A172 (cell line): ENCODE measurements at places on chromosomes 12 and 14.

DNA sequence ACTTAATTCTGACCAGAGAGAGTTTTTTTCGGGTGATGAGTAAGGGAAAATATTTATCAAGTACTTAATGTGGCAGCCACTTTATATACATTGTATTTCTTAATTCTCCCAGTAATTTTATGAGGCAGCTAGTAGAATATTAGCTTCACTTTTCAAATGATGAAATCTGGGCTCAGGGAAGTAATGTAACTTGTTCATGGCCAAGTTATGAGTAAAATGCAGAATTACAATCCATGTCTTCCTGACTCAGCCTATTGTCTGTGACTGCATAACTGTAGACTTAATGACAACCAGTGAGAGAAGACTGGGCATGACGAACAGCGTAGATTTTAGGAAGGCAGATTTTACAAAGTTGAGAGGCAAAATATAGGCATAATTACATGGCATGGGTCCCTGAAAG is 106.7 kb upstream of the MIS18BP1 start:
- no peak for DNase-seq

DNA sequence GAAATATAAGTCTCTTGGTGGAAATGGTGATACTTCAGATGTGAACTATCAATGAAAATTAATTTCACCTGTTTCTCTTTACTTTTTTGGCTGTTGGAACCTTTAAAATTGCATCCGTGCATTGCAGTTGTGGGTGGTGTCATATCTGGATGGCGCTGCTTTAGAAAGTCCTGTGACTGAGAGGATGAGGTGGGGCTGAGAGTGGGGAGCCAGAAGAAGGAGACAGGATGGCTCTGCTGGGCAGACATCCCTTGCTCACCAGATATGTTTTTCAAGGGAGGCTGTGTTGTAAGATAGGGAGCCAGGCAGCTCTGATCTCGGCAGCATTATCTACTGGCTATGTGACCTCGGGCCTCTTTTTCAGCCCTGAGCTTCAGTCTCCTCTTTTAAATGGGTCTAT is 12.7 kb downstream of the ASB2 start:
- no peak for DNase-seq

DNA sequence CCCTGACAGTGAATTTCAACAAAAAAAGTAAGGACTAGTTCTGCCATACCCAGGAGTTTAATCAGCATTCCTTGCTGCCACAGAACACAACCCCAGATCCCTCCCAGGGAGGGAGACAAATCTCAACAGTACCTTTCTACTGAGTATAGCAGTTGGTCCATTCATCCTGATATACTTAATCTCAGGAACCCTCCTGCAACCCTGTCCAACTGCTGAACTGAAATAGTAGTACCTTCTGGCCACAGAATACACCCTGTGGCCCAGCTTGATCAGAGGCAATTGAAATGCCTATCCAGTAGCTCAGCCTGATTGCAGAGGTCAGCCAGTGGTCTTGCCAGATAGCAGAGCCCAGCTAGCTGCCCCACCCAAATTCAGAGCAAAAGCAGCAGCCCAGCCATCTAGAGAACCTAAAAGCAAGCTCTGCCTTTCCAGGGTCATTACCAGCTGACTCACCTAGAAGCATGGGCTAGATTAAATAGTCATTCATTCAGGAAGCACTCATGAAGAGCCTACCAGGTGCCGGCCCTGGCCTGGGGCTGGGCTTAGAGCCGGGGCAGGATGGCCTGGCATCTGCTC is 40.0 kb upstream of the RHOJ start:
- DNase-seq = peak; percentile 22

GRCh38 chr12:15214851-15215601 is 6.2 kb downstream of the RERG start:
- DNase-seq = no peak

DNA sequence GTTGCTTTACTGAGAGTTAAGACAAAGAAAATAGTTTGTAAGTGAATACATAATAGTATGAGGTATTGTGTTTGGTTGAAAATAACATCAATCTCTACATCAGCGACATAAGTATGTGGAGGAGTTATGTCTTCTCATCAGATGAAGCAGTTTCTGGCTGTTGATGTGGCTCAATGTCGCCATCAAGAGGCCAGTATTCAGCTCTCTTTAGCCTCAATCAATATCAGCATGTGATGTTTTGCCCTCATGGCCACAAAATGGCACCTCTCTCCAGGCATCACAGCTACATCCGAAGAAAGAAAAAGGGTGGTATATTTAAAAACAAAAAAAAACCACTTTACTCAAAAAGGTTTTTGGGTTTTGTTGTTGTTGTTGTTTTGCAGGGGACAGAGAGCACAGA is 302.3 kb upstream of the TMEM132C start:
- peak; percentile 58 for DNase-seq

DNA sequence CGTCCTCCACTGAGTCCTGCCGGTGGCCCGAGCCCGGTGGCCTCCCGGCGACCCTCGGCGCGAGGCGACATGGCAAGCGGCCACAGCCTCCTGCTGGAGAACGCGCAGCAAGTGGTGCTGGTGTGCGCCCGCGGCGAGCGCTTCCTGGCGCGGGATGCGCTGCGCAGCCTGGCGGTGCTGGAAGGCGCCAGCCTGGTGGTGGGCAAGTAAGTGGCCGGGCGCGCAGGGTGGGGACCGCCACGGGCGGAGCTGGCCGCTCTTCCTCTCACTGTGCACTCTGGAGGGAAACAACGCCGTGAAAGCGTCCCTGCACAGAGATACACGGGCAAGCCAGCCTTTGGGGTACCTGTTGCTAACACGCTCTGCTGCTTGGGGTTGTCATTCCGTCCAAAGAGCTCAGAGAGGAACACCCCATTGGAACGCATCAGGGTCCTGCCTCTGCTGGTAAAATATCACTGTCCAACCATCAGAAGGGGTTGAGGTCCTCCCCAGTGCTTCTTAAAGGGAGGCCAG is at the start of gene AMDHD1:
Gene AMDHD1, plus strand, starts transcription at position 2 of the 513 bp plus-strand sequence. Its CDS starts 68 bp downstream, at position 70.
- peak; percentile 18 for DNase-seq

GRCh38 chr12:2582631-2583030 is 212.1 kb upstream of the FKBP4 start:
- no peak for DNase-seq

DNA sequence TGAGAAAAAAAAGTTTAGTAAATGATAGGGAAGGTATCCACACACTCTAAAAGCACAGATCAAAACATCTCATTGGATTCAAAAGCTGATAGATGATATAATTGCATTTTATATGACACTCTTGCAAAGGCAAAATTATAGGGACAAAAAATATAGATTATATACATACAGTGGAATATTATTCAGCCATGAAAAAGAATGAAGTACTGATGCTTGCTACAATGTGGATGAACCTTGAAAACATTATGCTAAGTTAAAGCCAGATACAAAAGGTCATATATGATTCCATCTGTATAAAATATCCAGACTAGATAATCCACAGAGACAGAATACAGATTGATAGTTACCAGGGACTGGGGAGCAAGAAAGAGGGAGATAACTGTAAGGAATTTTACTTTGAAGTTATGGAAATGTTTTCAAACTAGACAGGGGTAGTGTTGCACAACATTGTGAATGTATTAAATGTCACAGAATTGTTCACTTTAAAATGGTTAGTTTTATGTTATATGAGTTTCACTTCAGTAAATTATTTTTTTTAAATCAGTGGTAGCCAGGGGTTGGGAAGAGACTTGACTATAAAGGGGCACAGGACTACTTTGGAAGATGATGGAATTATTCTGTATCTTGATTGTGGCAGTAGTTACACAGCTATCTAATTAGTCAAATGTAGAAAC is 41.7 kb upstream of the CDKN3 start:
- no peak for DNase-seq

- DNase-seq = no peak
Observed at GRCh38 chr12:20508359-20508758, 140.0 kb downstream of the PDE3A start.

GRCh38 chr12:50842637-50843493 is at the start of gene TMPRSS12:
TSS of gene TMPRSS12 (plus strand) at chr12:50842926. CDS start at chr12:50842965, 39 bp downstream.
- DNase-seq = no peak

DNA sequence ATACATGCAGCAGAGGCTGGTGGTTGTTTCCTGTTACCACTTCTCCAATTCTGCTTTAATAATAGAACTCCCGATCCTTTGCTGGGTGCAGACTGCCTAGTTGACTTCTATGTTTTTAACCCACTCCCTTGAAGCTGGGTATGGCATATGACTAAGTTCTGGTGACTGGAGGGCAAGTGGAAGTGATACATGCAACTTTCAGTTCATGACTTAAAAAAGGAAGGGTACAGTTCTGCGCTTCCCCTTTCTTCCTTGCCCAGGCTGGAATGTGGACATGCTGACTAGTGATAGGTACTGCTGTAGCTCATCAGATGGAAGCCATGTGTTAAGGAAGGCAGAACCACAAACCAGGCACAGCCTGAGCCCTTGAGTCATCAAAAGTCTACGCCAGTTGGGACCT is 2.4 kb upstream of the A2M start:
- DNase-seq = no peak

DNA sequence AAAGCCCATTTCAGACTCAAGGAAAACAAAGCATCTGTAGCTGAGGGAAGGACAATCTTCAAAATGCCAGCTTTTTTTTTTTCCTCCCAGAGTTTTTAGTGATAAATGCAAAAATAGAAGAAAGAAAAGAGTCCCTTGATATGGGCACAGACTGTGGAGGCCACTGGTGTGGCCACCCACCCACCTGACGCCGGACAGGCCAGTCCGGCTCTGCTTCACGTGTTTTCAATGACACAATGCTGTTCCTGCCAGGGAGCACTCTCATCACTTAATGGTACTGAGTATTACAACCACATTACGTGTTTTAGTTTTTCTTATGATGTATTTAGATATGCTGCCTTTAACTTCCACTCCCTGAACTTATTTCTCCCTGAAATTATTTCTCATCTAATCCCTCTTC is 155.7 kb upstream of the HIF1A start:
- no peak for DNase-seq

DNA sequence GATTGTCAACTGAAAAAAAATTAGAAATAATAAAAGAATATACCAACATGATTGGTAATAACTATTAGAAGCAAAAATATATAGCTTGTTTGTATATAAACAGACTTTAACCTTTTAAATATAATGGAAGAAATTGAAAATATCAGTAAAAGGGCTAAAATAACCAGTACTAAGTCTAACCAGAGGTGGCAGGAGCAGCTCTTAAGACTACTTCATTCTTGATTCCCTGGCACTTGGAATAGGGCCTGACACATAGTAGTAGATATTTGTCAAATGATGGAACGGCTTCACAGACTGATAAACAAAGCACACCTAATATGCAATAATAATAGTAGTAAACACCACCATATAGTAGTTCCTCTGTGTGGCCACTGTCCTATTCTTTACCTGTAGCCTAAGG is 9.4 kb downstream of the TMEM63C start:
- DNase-seq = no peak

- no peak for DNase-seq
Observed at GRCh38 chr14:51727526-51727925, 75.8 kb downstream of the FRMD6 start.

DNA sequence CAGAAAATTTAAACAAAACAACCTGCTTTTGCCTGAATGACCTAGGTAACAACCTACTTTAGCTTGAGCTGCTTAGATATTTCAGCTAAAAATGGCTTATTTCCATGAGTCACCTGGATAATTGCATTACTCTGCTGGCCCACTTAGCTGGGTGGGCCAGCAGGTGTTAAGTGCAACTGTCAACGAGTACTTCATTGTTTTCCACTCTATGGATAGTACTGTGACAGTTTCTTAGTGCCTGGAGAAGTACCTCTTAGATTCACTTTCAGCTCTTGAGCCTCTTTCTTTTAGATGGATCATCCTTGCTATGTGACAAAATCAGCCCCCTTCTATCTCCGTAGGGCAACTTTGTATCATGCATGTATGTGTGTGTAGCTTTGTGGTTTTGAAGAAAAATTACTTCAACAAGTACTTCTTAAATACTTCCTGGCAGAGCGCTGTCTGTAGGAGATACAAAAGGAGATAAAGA is 368.2 kb upstream of the ATP2B1 start:
- no peak for DNase-seq

DNA sequence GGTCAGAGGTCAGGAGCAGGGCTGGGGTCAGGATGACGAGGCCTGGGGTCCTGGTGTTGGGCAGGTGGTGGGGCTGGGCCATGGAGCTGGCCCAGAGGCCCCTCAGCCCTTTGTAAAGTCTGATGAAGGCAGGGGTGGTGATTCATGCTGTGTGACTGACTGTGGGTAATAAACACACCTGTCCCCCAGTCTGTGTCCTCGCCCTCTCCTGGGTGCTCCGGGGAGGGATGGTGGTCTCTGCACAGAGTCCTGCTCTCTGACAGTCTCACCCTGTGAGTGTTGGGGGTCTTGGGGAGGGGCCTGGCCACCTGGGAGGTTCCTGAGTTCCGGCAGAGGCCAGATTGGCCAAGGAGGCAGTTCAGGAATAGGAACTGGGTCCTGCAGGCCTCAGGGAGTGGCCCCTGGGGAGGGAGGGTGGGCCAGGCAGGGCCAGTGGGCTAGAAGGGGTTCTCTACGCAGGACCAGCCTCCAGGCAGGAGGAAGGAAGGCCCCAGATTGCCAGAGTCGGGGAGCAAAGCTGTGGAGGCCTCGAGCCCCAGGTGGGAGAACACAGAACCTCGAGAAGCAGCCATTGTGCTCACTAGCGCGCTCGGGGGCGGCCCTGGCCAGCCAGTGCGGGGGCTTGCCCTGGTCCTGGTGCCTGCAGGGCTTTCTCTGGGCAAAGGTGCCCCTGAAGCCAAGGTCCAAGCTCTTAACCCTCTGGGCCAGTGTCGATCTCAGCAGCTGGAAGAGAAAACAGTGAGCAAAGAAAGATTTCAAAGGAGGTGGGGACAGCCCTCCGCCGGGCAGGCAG is 14.4 kb downstream of the ACADS start:
- DNase-seq = no peak

- no peak for DNase-seq
Observed at GRCh38 chr12:130752692-130753230, 36.7 kb upstream of the RIMBP2 start.

DNA sequence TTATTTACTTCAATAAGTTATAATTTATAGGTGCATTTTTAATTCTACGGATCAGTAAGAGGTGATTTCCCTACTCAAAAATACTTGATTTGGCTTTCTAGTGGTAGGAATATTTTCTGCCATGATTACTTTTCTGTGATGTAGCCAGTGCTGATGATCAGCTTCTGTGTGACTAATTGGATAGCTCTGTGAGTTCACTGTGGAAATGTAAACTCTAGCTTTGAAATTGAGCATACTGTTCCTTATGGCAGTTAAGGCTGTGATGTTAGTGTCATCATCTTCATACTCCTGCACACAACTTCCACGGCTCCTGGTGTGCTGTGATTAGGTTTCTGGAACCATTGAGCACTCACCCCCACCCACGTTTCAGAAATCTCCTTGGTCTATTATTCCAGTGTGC is 48.2 kb downstream of the PLEKHA5 start:
- DNase-seq = no peak

GRCh38 chr12:66584673-66585072 is 94.2 kb downstream of the GRIP1 start:
- peak; percentile 13 for DNase-seq

DNA sequence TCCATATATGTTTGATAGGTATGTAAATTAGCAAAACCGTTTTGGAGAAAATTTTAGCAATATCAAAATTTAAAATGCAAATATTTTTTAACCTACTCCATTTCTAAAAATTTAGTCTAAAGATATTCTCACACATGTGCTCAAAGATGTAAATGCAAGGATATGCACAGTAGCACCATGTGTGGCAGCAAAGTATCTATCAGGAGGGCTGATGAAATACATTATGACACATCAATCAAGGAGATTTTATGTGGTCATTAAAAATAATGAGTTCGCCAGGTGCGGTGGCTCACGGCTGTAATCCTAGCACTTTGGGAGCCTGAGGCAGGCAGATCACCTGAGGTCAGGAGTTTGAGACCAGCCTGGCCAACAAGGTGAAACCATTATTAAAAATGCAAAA is 8.0 kb upstream of the C1R start:
- DNase-seq = no peak
